ENCODE measurements at places on chromosomes 6 and 20.

GRCh38 chr6:20814494-20814893 is 280.2 kb downstream of the CDKAL1 start:
- no peak for DNase-seq

- DNase-seq: no peak
These were observed 12.3 kb upstream of the CCDC167 start for GRCh38 chr6:37511910-37512399.

DNA sequence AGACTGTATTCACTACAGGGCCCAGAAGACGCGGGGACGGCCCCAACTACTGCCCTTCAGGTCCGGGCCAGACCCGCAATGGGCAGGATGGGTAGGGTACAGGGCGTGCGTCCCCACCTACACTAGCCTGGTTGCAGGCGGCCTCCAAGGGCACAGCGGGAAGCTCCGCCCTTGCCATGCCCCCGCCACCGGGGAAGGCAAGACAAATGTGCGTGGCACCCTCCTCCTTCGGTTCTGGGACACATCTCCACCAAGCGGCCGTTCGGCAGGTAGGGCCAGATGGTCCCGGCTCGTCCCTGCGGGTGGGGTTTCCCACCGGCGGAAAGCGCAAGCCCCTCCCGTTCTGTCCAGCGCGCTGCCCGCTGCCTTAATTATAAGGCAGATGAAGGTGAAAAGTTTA is 5.6 kb downstream of the NXT1 start:
- DNase-seq: no peak

DNA sequence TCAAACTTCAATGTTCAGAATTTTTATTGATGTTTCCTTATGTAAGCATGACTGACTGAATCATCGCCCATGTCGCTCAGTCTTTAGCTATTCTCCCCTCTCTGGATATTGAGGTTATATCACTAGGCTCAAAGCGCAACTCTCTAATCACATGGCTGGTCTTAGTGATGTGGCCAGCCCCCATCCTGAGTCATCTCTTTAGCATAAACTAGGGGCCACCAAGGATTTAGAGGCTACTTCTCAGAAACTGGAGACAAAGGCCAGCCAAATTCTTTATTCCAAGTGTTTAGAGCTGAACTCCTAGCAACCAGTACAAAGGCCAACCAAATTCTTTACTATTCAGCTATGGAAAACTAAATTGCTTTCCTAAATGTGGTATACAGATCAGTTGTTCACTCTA is 61.4 kb downstream of the FAM135A start:
- DNase-seq: no peak

DNA sequence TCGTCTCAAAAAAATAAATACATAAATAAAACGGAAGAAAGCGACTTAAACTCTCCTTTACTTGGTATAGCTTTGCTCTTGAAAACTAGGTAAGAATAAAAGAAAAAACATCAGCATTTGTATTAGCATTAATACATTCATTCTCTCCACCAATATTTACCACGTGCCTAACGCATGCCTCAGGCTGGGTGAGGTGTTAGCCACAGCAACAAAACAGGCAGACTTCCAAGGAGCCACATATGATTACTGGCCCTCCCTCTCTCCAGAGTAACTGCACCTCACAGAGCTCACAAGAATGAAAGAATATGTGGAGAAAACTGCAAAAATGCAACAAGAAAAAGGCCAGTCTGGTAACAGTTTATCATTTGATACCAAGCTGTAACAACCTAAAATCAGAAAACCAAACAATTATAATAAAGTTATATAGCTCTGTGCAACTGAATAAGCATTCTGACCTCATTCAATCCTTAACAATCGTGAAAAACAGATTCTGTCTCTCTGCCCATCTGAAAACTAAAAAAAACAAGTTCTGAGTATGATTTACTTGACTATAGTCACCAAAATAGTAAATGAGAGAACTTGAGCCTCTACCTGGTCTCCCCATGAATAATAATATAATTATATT is 5.2 kb downstream of the NAPB start:
- DNase-seq: no peak

GRCh38 chr6:101397199-101397598 is 3.7 kb downstream of the GRIK2 start:
- no peak for DNase-seq

- DNase-seq: no peak
These were observed 30.7 kb upstream of the TMEM14A start for GRCh38 chr6:52640170-52640569.

GRCh38 chr20:46963758-46964617 is 69.3 kb downstream of the EYA2 start:
- DNase-seq: no peak

- DNase-seq: no peak
These were observed 55.4 kb upstream of the RIPOR2 start for GRCh38 chr6:24990944-24991809.
